Bronchial epithelial cell (primary cell): ENCODE measurements at places on chromosomes 6 and 20. TPM values are rescaled to one million over a fixed set of nuclear protein-coding genes. Genes with fewer than 3 reads are reported as not detected.

The FOXC1 gene
- 3.5 and 3.7 TPM in 2 replicates for total RNA-seq

The TXLNB gene
- total RNA-seq: under 0.01 TPM in 1 of 2 replicates, not detected in the other

The SSTR4 gene
- not detected in 2 replicates for total RNA-seq

The HEY2 gene
- total RNA-seq: 0.13 TPM in 1 of 2 replicates, not detected in the other

The TP53RK gene
- 18.4 and 19.0 TPM in 2 replicates for total RNA-seq

The THEMIS gene
- not detected in 2 replicates for total RNA-seq

The SRSF12 gene
- total RNA-seq: under 0.01 and 0.38 TPM in 2 replicates

The HAO1 gene
- total RNA-seq: not detected in 2 replicates

The PAK5 gene
- not detected in 2 replicates for total RNA-seq

The ANKRD60 gene
- not detected in 2 replicates for total RNA-seq

The C6orf52 gene
- 2.1 and 2.7 TPM in 2 replicates for total RNA-seq
